NCI-H2029 treated with DMSO at 0.1 percent for 48 hours (cell line): ENCODE measurements at places on chromosomes 3 and 15.
A peak's percentile ranks its signal among the peaks of the same experiment; 100 is the strongest.

DNA sequence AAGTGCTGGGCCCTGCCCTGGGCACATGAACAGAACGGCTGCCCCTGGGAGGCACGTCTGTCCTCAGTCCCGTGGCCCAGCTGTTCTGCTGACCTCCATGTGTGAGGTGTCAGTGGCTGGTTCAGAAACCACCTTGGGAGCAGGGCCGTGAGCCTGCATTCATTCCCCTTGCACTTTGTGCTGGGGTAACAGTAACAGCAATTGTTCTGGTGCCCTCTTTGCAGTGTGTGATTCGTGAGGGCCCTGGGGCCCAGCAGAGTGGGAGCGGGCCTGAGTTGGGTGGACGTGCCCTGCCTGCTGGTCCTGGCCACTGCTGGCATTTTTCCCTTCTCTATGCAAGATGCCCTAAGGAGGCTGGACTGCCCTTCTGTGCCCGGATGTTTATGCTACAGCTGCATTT lies 50.4 kb upstream of the MYZAP start:
- no peak for DNase-seq

DNA sequence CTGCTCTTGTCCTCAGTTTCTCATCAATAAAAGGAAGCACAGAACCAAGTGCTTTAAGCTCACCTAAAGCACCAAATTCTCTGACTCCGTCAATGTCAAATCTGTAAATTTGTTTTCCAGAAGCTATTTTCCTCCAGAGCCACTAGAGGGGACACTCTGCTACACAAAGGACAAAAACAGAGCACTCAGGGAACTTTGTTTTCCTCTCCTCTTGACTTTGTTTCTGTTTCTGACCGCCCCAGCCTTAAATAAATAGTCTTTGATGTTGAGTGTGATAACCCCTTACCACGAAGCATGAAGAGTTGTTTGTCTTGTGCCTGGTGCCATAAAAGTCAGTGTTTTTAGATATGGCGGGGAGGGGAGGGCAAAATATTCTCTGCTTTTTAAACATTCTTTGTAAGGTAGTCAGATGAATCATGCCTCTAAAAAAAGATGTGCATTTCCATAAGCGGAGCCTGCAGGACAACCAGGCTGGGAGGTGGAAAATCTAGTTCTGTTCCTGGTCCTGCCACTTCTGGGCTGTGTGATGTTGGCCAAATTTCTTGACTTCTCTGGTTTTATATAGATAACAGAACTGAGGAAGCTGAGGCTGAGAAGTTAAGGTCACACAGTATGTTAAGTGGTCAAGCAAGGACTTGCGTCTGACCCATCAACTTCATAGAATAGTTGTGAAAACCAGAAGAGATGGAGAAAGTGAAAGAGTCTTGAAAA lies 7.3 kb upstream of the ZBTB38 start:
- peak; percentile 79 for DNase-seq

DNA sequence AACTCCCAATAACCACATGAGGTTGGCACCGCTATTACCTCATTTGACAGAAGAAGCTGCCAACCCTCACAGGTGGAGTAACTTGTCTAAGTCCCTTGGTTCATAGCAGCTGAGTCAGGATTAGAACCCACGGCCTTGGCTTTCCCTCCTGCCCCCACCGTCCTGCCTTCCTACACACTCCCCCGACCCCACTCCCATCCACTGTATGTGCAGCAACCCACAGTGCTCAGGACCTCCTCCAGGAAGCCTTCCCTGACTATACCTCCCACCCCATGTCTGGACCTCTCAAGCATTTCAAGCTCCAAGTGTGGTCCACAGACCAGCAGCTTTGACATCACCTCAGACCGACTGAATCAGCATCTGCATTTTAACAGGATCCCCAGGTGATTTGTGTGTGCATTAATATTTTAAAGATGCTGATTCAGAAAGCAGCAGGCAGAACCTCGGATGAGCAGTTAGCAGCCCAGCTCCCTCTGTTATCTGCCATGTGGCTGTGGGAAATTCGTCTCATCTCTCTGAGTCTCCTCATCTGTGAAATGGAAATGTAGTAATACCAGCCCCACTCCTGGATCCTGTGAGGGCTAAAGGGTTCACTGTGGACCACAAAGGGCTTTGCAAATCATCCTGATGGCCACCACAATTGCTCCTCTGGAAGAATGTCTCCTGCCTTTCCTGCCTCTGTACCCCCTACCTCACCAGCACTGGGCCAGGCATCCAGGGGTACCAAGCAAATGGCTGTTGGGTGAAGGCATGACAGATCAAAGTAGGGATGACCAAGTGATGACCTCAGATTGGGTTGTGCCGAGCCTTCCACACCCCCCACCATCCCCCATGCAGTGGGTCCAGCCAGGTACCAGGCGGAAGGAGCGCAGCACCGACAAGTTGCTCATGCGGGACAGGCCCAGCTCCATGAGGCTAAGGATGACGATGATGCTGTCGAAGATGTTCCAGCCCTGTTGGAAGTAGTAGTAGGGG lies 62.7 kb downstream of the SCN5A start:
- DNase-seq = no peak

- DNase-seq = no peak
Measured at GRCh38 chr3:155386919-155387318, 93.4 kb upstream of the STRIT1 start.

DNA sequence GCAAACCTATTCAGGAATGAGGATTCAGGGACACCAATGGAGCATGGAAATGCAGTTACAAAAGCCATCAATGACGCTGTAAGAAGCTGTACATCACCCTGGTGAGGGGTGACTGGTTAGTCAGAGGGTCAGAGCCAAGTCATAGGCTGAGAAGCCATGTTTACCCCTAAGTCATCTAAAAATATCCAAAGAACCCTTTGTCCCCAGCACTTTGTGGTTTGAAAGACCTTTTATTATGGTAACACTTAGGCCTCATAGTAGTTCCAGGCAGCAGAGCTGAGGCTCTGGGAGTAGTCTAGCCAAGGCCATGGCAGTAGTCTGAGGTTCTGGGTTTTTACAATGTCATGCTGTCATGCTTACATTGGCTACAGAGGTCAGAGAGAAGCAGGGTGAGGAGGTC lies 131.2 kb downstream of the CTNNB1 start:
- DNase-seq = no peak

- no peak for DNase-seq
Measured at GRCh38 chr15:36938764-36939163, 161.6 kb downstream of the MEIS2 start.

DNA sequence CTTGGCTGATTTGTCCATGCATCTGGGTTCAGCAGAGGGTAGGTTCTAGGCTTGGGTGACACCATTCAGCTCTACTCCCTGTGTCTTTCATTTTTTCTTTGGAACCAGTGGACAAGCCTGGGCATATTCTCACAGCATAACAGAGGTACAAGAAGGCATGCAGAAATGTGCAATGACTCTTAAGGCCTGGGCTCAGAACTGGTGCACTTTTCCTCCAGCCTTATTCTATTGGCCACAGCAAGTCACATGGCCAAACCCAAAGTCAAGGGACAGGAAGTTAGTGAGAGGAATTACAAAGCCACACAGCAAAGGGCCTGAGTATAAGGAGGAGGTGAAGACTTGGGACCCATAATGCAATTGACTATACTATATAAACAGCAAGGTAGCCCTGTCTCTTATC lies 200.9 kb upstream of the CTDSPL start:
- no peak for DNase-seq

GRCh38 chr15:101248274-101248673 lies 3.6 kb downstream of the CHSY1 start:
- no peak for DNase-seq

DNA sequence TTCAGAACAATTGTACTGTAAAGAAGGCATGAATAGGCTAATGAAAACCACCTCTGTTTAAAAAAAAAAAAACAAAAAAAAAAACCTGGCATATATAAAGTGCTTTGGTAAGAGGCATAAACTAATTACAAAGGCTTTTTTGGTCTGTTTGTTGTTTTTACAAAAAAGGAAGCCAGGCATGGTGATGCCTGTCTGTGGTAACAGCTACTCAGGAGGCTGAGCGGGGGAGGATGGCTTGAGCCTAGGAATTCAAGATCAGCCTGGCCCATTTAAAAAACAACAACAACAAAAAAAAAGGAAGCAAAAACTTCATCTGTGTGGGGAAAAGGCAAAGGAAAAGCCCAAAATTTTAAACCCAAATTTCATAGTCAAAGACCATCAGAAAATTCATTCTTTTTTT lies 47.0 kb downstream of the OSBPL10 start:
- no peak for DNase-seq

- DNase-seq = peak; percentile 97
Measured at GRCh38 chr3:8963137-8963853, at the start of gene RAD18. RAD18 (minus strand) TSS chr3:8963472; CDS start chr3:8963385, 87 bp downstream.

DNA sequence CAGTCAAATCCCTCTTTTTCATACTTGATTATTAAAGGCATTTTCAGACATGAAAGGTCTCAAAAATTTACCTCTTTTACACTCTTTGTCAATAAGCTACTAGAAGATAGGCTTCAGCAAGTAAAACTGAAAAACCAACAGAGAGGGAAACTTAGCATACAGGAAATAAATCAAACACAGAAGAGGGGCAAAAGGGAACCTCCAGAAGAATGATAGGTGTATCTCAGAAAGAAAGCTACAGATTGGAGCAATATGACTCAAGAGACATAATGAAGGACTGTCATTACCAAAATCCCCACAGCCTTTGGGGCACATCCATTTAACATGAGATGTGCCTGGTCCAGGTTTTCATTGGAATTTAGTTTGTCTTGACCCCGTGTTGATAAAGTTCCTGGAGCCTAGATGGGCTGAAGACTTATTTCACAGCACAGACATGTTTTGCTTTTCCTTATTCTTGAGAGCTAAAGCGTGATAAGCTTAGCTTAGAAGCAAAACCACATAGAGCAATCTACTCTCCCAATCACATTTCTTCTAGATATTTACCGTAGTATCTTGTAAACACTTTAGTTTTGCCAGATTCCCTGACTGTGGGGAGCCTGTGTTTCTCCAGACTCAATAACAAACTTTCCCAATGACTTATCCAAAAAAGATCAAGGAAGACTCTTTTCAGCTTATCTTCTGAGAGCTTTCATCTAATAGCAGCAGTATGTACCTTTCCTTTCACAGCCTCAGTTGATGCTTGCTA lies 11.7 kb downstream of the LRRFIP2 start:
- DNase-seq = no peak

- peak; percentile 65 for DNase-seq
Measured at GRCh38 chr3:160885791-160886286, 129.8 kb downstream of the PPM1L start.

GRCh38 chr3:17639765-17640164 lies 102.7 kb downstream of the TBC1D5 start:
- peak; percentile 78 for DNase-seq

- no peak for DNase-seq
Measured at GRCh38 chr3:157543501-157544035, 40.4 kb upstream of the VEPH1 start.

DNA sequence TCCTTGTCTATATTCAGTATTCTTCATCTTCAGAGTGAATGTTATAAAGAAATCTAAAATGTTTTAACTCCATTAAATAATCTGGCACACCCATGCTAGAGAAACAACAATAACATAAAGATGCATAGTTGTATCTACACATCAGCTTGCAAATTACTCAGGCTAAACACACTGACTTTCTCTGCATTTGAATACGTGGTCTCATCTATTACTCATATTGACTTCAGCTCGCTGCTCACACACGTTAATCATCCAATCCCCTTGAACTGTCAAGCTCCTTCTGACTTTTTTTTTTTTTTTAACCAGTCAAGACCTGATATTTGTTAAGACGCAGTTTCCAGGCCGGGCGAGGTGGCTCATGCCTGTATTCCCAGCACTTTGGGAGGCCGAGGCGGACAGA lies 1137.3 kb upstream of the CADM2 start:
- no peak for DNase-seq

DNA sequence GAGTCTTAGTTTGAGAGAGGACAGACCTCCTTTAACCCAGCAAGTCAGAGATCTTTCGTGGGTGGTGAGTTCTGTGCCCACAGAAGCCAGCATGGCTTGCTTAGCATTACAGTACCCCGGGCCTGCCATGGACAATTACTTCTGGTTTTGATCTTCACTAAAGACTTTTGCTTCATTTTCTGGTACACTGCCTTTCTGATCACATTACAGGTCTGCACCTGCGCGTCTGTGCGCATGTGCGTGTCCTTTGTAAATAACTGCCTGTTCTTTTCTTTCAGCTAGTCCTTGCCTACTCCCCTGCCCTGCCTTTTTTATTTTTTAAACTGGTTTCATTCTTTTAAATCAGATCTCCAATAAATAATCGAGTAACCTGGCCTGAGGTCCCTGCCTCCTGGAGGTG lies 57.1 kb upstream of the CMTM8 start:
- DNase-seq = peak; percentile 29

DNA sequence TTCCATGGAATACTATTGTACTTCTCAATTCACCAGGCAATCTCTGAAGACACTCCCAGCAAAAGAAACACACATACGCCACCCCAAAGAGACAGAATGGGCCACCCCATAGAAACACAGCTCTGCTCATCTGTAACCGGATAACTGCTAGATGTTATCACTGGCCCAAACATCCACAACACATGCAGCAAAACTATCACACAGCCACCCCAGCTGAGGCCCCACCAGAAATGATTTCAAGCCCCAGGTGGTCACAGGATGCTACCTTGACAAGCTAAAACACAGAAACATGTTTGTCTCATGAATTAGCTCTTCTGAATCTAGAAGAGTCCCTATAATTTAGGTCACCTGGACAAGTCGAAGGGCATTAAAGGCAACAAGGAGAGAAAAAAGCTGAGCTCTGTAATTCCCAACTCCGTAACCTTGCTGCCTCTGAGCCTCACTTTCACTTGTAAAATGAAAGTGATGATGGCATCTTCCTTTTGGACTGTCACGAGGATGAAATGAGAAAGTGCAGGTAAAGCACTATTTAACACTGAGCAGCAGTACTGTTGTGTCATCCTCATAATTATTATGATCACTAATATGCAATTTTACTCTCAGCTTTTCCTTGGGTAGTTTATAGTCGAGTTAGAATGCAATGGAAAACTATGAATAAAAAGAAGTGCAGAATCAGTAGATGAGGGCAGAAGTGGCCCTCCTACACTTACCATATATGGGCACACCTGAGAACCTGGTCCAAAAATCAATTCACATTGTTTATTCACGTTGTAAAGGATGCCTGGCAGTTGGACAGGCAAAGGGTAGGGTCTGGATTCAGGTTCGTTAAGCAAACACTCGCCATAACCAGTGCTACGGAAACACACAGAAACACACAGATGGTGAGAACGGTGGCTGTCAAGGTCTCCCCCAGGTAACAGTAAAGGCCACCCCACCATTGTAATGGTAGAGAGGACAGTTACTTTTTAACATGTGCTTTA lies 38.6 kb downstream of the ADAMTS9 start:
- DNase-seq = peak; percentile 73

DNA sequence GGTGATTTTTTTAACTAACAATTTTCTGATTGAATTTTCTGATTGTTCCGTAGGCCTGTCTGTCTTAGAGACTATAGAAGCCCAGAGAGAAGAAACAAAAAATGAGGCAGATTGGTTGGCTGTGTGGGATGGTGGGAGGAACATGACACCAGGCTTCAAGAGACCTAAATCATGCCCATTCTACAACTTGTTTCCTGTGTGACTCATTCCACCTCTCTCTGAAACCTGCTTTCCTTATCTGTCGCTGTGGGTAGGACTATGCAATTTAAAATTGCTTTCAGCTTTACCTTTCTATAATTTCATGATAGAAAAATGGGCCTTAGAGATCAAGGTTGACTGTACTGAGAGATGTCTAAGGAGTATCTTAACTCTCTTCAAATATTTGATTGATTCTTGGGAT lies 44.5 kb downstream of the OXNAD1 start:
- peak; percentile 61 for DNase-seq
